Tibial nerve (tissue), 4 donors: ENCODE measurements at places on chromosomes 5 and 9.

DNA sequence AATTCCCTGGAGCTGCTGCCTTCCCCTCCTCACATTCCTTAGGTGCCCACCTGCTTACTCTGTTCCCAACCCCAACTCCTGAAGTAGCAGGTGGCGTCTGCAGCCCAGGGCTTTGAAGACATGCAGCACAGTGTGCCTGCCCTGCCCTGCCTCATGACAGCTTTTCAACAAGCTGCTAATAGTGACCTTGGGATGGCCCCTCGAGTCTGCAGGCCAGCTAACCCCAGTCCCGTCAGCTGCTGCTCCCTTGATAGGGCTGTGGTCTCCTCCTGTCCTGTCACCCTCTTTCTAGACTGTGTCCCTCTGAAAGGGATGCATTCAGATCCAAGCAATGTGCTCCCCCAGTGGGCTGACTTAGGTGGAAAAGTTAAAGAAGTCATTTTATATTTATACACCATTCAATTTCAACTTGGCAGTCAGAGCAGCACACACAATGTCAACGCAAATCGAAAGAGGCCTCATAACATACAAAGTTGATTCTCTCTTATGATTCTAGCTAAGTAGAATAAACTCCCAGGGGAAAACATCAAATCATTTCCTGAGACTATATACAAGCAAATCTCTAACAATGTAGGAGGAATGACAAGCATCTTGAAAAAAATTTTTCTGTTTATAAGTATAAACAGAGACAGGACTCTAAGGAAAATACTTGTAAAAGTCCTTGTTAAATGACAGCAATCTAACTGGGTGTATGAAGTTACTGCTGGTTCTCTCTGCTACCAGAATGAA lies 37.9 kb downstream of the ADRB2 start:
- H3K4me1 ChIP-seq, result no peaks in the 10 kb centered on the region
- no peaks in the 10 kb centered on the region for H3K27me3 ChIP-seq
- no peak overlapping the region for H3K4me3 ChIP-seq
- no peaks in the 10 kb centered on the region for H3K36me3 ChIP-seq
- no peak for DNase-seq
- peak overlapping the region; percentile 3 for H3K27ac ChIP-seq

DNA sequence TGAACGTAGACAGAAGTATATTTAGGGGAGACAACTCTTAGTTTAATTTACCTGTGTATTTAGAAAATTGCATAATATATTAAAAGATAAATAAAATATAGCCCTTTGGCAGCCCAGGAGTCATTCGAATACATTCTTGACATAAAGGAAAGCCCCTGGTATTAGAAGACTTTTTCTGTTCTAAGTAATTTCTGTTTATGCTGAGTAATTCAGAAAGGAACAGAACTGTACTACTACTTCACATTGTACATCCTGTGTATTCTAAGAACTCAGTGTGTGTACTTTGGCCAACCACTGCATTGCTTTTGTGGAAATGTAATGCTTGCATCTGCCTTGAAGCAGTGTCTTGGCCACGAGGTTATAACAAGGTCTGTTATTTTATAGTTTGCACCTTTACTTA lies 136.4 kb downstream of the KDM4C start:
- H3K4me3 ChIP-seq, result no peak overlapping the region
- H3K27me3 ChIP-seq, result no peaks in the 10 kb centered on the region
- H3K36me3 ChIP-seq, result no peaks in the 10 kb centered on the region
- no peak overlapping the region for H3K27ac ChIP-seq
- DNase-seq, result no peak

- no peaks in the 10 kb centered on the region for H3K36me3 ChIP-seq
- H3K27me3 ChIP-seq, result no peaks in the 10 kb centered on the region
- DNase-seq, result no peak
Measured at GRCh38 chr5:133469252-133469651, 143.1 kb downstream of the FSTL4 start.

- H3K4me3 ChIP-seq, result no peak overlapping the region
- no peak overlapping the region for H3K27ac ChIP-seq
- no peaks in the 10 kb centered on the region for H3K36me3 ChIP-seq
- DNase-seq, result no peak
- no peaks in the 10 kb centered on the region for H3K27me3 ChIP-seq
- peaks cover 20% of the 10 kb centered on the region for H3K4me1 ChIP-seq
Measured at GRCh38 chr5:134462761-134463160, 51.1 kb upstream of the CDKN2AIPNL start.

DNA sequence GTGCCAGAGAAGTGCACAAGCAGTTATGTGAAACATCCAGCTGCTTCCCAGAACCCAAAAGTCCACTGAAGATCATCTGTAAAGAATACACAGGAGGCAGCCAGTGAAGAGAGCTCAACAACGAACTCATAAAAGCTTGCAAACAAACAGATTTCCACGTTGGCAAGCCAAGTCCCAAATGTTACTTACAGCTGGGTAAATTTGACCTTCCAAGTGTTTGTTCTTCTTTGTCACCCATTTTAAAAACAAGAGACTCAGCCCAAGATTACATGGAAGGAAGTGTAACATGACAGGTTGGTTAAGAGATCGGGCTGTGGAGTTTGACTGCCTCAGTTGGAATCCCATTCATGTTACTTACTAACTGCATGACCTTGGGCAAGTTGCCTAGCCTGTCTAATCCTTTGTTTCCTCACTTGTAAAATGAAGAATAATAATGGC lies 174.9 kb upstream of the PAPPA start:
- no peaks in the 10 kb centered on the region for H3K27me3 ChIP-seq
- no peak for DNase-seq
- H3K27ac ChIP-seq, result no peak overlapping the region
